ENCODE measurements at places on chromosomes 2 and 18.

DNA sequence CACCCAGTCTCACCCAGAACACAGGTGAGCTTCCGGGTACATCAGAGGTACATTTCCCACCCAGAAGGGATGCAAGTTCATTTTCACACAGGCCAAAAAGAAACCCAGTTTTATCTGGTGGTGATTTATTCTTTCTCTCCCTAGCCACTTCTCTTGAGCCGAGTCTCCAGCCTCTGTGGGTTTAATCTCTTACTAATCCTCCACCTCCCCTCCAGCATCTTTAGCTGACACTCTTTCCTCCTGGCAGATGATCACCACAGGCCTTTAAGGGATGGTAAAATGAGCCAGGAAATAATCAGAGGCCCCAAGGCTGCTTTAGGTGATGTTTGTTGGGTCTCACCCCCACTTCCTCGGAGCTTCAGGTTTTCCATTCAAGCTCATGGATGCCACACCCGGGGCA, 145.7 kb upstream of the DLX2 start:
- DNase-seq, result no peak

DNA sequence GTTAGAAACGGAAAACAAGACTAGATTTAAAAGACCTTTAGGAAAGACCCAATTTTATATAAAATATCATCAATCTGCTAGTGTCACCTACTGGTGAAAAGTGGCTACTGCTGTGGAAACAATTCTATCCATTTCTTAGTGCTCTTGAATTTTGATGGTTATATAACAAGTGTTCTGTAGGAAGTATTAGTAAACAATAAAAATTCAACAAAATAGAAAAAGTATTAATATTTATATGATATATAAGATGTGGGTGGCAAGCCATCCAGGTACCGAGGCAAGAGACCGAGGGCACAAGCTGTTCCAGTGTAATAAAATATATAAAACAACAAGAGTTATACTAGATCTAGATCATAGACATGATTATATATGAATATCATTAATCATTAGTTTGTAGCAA, 6.2 kb upstream of the TMEM87B start:
- DNase-seq, result peak; percentile 17

DNA sequence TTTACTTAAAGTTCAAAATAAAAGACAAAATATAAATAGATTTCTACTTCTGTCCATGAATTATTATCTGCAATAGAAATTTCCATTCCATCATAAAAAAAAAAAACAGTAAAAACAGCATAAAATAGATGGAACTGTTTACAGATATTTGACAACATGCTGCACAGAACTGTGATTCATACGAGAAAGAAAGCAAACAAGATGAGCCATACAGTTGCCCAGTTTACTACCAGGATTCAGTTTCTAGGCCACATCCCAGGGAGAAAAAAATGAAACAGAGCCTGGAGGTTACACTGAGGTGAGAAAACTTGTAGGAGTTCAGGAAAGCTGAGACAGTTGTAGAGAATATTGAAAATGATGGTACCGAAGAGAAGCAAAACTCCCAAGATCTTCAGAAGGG, 1426.9 kb upstream of the ACVR2A start:
- no peak for DNase-seq

- no peak for DNase-seq
Measured at GRCh38 chr2:176562359-176563078, 293.3 kb downstream of the MTX2 start.

GRCh38 chr2:60519231-60519863, 34.1 kb downstream of the BCL11A start:
- DNase-seq, result no peak

GRCh38 chr18:28183418-28184078, 6.6 kb upstream of the CDH2 start:
- DNase-seq, result no peak

- DNase-seq, result no peak
Measured at GRCh38 chr2:223101340-223102039, 49.5 kb downstream of the KCNE4 start.

- peak; percentile 53 for DNase-seq
Measured at GRCh38 chr2:10911291-10912075, at the start of gene KCNF1. Gene KCNF1 (plus strand): TSS chr2:10911934. CDS start chr2:10912427, 493 bp downstream.

DNA sequence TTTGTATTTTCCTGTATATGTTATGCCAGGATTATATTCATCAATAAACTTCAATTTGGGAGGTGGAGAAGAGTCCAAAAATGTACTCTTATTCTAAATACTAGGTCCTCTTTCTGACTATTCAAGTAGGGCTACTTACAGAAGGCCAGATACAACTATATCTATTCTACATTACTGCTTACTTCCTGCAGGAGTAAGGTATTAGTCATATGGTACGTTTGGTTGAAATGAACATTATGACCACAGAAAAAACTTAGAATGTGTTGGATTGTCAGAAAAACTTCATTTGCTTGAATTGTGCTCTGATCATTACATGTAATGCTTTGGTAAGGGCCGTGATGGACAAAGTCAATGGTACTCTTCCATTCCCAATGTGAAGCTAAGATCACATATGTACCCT, 35.0 kb downstream of the STAT4 start:
- no peak for DNase-seq

DNA sequence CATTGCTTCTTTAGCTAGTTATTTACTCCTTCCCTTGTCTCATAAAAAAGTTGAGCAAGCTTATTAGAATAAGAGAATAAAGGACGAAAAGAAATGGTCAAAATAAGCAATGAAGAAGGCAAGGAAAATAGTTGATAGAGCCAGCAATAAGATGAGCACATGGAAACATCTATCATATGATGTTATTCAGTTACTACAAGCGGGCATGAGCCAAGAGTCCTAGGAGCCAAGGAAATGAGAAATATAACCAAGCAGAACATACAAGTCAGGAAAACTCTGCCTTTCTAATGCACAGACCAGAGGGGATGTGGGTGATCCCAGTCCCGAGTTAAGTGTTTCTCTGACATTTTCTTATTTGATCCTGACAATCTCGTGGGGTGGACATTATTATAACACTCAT, 33.9 kb downstream of the INO80C start:
- DNase-seq, result no peak

GRCh38 chr2:117948615-117949014, 65.3 kb downstream of the CCDC93 start:
- no peak for DNase-seq

GRCh38 chr2:72112401-72112800, 35.3 kb downstream of the CYP26B1 start:
- no peak for DNase-seq

All from dorsolateral prefrontal cortex (tissue), 122 donors.